Stimulated activated CD4-positive, alpha-beta T cell treated with anti-CD3 and anti-CD28 coated beads, Interleukin-4, amount 100 ng/mL, for 4 hours (primary cell): ENCODE measurements at places on chromosomes 3 and 15.

DNA sequence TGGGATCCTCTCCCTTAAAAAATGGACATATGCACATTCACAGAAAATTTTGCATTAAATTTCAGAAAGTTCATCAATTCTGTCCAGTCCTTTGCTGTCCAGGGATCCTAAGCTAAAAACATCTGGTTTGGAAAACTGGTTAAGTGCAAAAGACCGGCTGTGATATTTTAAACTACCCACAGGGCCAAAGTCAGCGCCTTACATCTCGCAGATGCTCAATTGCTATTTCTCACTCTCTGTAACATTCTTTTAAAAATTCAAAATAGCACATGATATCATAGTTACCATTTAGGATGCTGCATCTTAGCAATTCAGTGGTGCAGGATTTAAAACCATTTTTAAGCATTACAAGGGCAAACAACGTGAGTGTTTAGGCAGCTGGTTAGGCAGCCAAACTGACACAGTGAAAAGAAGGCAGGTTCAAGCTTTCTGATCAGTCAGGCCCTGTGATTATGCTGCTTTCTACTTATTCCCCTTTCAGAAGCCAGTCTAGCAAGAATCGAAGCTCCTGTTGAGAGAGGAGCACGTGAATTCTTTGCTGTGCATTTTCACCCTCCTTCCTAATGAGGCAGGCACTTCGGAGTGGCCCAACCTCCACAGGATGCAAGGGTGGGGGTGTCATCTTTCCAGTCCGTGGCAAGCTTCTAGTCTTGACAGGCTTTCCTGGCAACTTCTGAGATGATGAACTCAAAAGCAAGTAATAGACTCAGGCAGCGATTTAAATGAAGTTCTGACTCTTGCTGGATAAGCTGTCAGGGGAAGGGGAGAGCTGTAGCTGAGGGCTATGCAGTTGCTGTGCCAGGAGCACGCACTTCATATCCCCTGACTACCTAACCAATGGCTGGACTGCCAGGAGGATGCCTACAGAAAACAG is 8.8 kb downstream of the PRICKLE2 start:
- DNase-seq: no peak

GRCh38 chr3:190892395-190892902 is 30.0 kb upstream of the GMNC start:
- DNase-seq: no peak

GRCh38 chr3:178518660-178519396 is 17.4 kb upstream of the KCNMB2 start:
- no peak for DNase-seq

GRCh38 chr3:25471081-25471768 is 43.2 kb downstream of the RARB start:
- DNase-seq: no peak

GRCh38 chr3:190436331-190436730 is 13.4 kb downstream of the TMEM207 start:
- DNase-seq: no peak

GRCh38 chr15:70291305-70292075 is 193.8 kb upstream of the TLE3 start:
- no peak for DNase-seq

- DNase-seq: no peak
Observed at GRCh38 chr3:109685084-109686079, 348.0 kb upstream of the DPPA4 start.
